ENCODE measurements at places on chromosomes 5 and 9.
A peak's percentile ranks its signal among the peaks of the same experiment; 100 is the strongest.

DNA sequence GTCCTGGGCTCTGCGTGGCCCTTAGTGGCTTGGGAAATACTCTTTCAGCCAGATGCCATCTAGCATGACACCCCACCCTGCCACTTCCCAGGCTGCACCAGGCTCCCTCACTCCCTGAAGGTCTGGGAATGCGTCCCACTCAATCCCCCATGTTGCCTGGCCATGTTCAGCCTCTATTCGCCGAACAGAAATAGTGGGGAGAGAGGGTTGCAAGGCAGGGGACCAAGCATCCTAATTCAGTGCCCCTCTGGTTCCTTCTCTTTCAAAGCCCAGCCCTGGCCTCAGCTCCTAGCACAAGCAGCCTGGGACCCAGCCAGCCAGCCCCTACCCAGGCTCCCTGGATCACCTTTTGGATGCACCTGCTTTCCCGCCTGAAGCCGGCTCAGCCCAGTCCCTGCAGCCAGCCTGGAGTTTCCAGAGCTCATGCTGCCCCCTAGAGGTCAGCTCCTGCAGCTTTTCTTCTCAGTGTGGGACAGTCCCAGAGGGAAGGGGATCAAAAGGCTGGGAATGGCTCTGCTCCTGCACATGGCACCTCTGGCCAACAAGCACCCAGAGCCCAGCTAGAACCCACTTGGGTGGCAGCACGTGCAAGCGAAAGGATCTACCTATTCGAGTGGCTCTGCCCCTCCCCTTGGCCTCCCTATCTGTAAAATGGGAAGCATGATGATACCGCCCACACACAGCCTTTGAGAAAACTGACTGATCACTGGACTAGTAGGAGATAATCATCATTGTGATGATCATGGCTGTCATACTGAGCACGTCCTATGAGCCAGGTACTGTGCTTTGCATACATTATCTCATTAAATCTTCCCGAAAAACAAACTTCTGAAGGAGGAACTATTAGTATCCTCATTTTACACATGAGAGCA is 48.7 kb upstream of the C5orf58 start:
- peak; percentile 72 for DNase-seq

GRCh38 chr5:36033486-36033885 is 33.2 kb downstream of the UGT3A2 start:
- no peak for DNase-seq

- peak; percentile 28 for DNase-seq
Measured at GRCh38 chr5:68345582-68345981, 130.0 kb downstream of the PIK3R1 start.

DNA sequence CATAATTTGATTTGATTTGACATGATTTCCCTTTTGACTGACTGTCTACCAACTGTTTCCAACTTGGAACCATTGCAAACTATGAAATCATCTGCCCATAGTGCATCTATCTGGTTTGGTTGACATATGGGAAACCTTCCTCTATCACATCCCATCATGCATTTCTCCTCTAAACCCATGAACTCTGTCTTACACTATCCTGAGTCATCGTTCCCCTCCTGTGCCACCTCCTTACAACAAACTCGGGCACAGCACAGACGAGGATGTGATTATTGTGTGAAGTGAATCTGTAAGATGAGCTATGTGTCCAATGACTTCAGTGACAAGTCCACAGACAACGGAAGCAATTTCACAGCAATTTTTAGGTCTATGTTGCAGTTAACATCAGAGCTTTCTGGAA is 126.1 kb downstream of the NPR3 start:
- DNase-seq, result no peak

GRCh38 chr5:163512526-163512925 is 7.1 kb downstream of the MAT2B start:
- no peak for DNase-seq

Data from K562 (cell line).